ENCODE measurements at places on chromosomes 7 and 10.

DNA sequence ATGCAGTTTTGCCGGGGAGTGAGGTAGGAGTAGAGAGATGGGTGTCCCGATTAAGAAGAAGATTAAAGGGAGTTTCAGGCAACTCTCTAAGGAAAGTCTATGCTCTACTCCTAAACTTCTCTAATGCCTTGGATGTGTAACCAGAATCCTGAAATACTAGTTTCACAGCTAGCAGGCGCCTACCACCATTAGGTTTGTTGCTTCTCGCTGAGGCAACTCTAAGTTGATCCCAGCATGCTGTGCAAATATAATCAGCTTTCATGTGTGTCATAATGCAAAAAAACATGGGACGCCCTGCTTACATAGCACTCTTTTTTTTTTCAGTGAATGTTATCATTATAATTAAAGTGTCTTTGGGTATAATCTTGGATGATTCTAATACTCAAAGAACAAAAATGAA, 50.4 kb upstream of the FAM3C start:
- no peak for DNase-seq

- no peak for DNase-seq
These were observed 75.9 kb downstream of the ADARB2 start for GRCh38 chr10:1661416-1661815.

- DNase-seq: no peak
These were observed 75.5 kb upstream of the CXCL12 start for GRCh38 chr10:44460416-44460815.

DNA sequence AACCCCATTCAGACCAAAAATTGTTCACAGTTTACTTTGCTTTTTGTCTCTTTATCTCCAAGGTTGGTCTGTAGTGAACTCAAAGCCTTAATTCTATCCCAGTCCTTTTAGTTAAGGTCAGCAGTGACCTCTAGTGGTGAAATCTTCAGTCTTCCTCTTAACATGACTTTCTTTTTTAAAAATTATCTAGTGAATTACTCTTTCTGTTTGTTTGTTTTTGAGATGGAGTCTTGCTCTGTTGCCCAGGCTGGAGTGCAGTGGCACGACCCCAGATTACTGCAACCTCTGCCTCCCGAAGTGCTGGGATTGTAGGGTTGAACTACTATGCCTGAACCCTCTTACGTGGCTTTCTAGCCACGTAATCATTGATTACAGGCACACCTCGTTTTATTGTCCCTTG, 25.0 kb downstream of the ZNF487 start:
- DNase-seq: no peak

GRCh38 chr7:11726794-11727155, 105.2 kb downstream of the THSD7A start:
- no peak for DNase-seq

DNA sequence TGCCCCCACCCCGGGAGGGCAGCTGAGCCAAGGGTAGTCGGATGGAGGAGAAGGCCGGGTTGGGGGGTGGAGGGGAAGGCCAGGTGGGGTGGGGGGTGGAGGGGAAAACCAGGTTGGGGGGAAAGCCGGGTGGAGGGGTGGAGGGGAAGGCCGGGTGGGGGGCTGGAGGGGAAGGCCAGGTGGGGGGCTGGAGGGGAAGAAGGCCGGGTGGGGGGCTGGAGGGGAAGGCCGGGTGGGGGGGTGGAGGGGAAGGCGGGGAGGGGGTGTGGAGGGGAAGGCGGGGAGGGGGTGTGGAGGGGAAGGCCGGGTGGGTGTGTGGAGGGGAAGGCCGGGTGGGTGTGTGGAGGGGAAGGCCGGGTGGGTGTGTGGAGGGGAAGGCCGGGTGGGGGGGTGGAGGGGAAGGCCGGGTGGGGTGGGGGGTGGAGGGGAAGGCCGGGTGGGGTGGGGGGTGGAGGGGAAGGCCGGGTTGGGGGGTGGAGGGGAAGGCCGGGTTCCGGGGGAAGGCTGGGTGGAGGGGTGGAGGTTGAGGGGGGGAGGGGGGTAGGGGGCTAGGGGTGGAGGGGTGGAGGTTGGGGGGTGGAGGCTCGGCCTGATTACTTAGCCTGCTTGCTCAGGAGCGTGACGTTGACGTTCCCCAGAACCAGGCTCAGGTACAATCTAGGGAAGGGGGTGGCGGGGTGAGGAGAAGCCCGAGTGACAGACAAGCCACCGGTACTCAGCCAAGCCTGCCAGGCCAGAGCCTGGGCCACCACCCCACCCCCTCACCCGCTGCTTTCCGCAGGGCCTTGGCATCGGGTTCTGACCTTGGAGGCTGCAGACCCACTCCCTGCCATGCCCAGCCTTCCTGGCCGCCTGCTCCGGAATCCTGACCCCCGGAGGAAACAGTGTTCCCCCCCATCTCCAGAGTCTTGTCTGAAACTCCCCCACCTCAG, 5.6 kb downstream of the TMEM120A start:
- no peak for DNase-seq

DNA sequence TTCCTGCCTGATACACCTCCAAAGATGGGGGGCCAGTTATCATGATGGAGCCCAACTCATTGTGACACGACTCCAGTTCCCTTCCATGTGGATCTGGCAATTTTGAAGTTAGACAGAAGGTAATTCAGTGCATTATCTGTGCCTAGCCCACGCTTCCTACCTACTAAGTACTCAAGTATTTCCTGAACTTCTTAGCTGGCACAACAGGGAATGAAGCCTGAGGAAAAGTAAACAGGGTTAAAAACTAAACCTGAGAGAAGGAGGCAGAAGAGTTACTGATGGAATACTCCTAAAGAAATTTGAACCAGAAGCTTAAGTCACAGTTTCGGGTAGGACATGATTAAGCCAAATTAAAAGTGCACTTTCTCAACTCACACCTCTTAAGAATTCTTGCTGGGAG, 1.1 kb upstream of the SEC31B start:
- no peak for DNase-seq

- no peak for DNase-seq
These were observed 4.2 kb downstream of the PSAP start for GRCh38 chr10:71846816-71847215.

GRCh38 chr7:8434290-8435002, 1.0 kb downstream of the NXPH1 start:
- no peak for DNase-seq

DNA sequence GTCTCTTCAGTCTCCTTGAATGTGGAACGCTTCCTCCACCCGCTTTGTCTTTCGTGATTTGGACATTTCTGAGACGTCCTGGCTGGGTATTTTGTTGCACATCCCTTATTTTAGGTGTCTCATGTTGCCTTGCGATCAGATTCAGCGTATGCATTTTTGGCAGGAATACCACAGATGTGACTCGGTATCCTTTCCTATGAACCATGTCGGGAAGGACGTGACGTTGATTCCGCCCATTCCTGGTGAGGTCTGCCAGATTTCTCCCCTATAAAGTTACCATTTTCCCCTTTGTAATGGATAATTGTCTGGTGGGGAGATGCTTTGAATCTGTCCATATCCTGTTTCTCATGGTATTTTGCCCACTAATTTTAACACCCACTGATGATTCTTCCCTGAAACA, 49.6 kb downstream of the RBM17 start:
- no peak for DNase-seq

GRCh38 chr10:125415006-125415633, 254.8 kb upstream of the CTBP2 start:
- no peak for DNase-seq

- no peak for DNase-seq
These were observed 95.4 kb downstream of the CCDC3 start for GRCh38 chr10:12906051-12906541.

DNA sequence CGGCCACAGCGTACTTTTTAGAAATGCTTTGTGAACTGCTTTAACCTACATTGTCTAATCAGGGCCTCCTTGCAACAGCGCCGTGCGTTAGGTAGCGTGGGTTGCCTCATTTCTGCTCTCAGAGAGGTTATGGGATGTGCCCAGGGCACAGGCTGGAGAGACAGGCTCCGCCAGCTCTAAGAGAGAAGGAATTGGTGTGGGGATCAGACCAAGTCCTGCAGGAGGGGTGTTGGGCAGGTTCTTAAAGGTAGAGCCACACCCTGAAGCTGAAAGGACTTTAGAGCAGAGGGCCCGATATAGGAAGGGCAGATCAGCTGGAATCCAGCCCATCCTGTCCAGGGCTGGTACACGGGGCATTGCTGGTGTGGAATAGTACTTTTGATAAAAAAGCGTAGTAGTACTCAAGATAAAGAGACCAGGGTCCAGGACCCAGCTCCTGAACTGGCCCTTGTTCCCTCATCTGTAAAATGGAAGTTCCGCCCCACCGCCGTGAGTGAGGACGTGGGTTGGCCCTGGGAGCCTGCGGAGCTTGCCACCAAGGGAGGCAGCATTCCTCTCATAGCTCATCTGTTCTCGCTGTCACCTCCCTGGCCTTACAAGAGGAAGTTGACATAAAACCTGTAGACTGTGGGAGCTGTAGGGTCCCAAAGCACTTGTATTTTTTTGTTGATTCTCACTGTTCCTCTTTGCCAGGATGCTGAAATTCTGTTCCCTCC, 37.2 kb downstream of the TMEM120A start:
- no peak for DNase-seq

DNA sequence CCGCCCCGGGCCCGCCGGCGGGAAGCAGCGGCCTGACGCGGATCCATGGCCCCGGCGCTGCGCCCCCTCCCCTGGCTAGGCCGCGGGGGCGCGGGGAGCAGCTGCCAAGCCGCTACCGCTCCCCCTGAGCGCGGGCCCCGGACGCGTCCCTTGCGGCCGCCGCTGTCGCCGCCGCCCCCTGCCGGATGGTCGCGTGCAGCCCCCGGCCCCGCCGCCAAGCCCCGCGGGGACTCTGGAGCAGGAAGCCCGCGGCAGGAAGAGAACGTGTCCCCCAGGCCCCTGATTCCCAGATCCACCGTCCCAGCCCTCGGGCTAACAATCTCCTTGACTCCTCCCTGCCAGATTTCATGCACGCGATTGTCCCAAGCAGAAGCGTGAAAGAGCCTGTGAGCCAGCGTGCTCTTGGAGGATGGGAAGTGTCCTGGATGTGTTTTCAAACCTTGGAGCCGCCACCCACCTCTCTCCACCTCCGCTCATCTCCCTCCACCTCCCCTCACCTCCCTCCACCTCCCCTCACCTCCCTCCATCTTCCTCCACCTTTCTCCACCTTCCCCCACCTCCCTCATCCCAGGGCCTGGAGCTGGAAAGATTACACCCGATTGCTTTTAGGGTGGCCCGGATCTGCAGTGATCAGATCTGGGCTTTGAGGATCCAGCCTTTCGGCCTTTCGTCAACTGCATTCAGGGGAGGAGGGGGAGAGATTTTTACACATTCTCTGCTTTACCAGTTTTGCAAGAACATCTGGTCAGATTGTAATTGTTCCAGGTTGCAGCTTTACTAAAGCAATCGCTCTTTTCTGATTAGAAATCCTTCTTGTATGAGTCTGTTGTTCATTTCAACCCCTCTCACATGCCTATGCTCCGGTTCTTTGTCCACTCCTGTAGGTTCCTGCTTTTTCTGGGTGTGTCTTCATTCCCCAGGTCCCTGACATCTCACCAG, 570 bp upstream of the PRTFDC1 start:
- DNase-seq: peak; percentile 53

GRCh38 chr7:46848944-46849343, 733.0 kb downstream of the TNS3 start:
- no peak for DNase-seq

GRCh38 chr7:92609921-92610518, 19.8 kb upstream of the FAM133B start:
- no peak for DNase-seq

GRCh38 chr7:130272381-130273080, 5.9 kb downstream of the CPA2 start:
- DNase-seq: no peak

GRCh38 chr10:94627511-94627910, 56.0 kb upstream of the CYP2C18 start:
- no peak for DNase-seq

DNA sequence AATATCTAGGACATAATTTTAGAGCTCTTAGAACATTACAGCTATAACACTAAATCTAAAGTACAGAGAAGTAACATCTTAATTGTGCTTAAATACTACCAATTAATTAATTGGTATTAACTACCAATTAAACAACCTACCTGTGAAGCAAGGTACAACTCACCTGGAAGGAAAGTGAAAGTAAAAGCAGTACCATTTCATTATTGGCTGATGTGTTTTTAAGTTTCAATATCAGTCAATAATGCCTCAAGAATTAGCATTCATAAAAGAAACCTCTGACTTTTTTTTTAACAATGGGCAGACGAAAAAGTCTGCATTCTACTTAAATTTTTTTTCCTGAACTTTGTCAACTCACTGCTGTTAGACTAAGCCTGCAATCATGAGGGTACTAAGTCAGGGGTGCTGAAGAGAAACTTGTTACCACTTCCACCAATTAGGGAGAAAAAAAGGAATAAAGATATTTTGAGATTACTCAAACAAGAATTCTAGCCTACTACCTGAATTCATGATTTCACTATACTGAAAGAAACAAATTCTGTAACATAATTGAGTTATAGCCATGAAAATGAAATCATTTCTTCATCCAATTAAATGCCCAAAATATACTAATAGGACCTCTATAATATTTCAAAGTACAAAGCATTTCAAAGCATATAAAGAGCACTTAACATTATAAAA, 19.9 kb downstream of the UPF2 start:
- DNase-seq: no peak

DNA sequence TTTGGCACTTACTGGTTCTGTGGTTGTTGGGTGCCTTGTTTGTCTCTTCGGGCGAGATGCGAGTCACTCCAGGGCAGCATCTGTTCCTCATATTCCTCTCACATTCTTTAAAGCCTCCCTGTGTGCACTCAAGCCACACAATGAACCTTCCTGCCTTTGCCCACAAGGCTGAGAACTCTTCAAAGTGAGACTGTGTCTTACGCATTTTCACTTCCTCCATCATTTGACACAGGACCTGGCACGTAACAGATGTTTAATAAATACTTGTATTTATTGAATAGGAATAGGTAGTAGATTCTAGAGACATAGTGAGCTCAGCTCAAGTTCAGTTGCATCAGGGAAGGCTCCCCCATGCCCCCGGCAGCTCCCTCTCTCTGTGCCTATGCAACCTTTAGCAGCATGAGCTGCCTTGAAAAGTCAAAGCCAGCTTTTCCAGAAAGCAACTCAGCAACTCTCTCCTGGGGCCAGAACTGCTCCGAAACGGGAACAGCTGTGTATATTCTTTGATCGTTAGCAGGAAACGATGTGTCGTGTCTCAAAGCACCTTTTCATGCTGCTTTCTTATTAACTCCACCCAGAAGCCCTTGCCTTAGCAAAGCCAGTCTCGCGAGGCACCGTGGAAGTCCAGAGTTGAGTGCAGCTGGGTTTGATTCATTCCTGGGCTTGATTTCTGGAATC, 97.5 kb downstream of the PFKFB3 start:
- DNase-seq: peak; percentile 15

DNA sequence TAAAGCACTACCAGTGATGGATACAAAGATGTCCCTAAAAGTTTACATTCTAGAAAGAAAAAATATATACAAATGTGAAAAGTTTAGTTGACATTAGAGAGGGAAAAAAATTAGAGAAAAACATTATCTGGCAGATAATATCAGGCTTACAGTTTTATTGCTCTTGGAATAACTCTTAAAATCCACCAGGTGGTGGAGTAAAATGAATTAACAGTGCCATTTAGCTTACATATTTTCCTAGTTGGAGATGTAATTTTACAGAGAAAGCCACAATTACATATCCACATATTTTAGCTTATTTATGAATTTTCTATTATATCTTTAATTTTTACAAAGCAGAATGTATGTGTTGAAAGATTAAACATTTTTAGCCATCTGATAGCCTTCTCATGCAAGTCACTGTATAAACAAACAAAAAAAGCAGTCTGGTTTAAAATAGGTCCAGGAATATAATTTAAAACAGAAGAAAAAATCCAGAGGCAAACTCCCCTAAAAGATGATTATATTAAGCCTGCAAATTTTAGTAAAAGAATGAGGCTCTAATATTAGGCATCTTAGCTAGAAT, 6.5 kb downstream of the CABCOCO1 start:
- no peak for DNase-seq
